Transverse colon (tissue), 4 donors: ENCODE measurements at places on chromosomes 1 and 21. TPM values are rescaled to one million over a fixed set of nuclear protein-coding genes. Genes with fewer than 3 reads are reported as not detected.

Gene MAP3K21
- 69.3 TPM for total RNA-seq

DNA sequence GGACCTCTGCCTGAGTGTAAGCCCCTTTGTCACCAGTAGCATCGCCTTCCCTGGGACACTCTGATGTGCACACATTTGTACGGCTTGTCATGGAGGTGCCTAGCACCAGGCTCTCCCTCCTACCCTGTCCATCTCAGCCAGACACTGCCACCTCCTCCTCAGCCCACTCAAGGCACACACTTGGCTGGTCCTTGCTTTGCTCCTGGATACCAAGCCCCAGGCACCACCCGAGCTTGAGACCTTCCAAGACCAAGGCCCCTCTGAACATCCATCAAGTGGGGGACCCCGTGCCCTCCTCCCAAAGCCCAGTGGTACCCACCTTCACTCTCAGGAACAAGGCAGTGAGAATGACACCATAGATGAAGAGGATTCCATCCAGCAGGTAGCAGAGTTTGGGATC is 78.0 kb downstream of the CD247 start:
- no peaks in the 10 kb centered on the region for H3K36me3 ChIP-seq
- no peak for DNase-seq
- H3K27me3 ChIP-seq, result peaks cover 9% of the 10 kb centered on the region
- H3K4me3 ChIP-seq, result no peak overlapping the region
- H3K27ac ChIP-seq, result no peak overlapping the region

- peaks cover 14% of the 10 kb centered on the region for H3K4me1 ChIP-seq
- DNase-seq, result no peak
- no peak overlapping the region for H3K27ac ChIP-seq
- no peaks in the 10 kb centered on the region for H3K36me3 ChIP-seq
- no peaks in the 10 kb centered on the region for H3K27me3 ChIP-seq
- no peak overlapping the region for H3K4me3 ChIP-seq
Measured at GRCh38 chr1:41767534-41768525, 150.9 kb downstream of the HIVEP3 start.

DNA sequence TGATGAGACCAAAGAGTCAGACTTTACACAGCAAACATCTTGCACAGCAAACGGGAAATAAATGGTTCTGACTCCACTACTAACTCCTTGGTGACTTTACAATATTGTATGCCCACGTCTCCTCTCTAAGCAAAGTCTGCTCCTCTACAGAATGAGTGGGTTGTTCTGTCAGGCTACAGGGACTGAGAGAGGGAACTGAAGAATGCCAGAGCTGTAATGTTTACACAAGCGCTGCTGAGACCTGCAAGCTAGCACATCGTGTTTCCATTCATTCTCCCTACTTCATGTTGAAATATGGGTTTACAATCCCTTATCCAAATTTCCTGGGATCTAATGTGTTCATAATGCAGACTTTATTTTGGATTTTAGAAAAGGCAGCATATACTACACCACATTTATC is 15.9 kb downstream of the DAB1 start:
- no peak for DNase-seq
- H3K27me3 ChIP-seq, result no peaks in the 10 kb centered on the region
- no peaks in the 10 kb centered on the region for H3K4me1 ChIP-seq
- H3K27ac ChIP-seq, result no peak overlapping the region
